ENCODE measurements at places on chromosomes 5 and 9. TPM values are rescaled to one million over a fixed set of nuclear protein-coding genes. Genes with fewer than 3 reads are reported as not detected.

Gene GLDC
- total RNA-seq, result 74.6 TPM

Gene SETX
- 44.3 TPM for total RNA-seq

GRCh38 chr9:92295827-92296258 lies 2.3 kb upstream of the IARS1 start:
- no peak overlapping the region for H3K27ac ChIP-seq
- H3K4me3 ChIP-seq, result no peak overlapping the region

Gene PLCXD3
- total RNA-seq, result not detected

Gene CCL21
- not detected for total RNA-seq

Gene MELK
- total RNA-seq, result 40.1 TPM

Gene GLRA1
- total RNA-seq, result not detected

GRCh38 chr5:138922494-138922893 lies 47.4 kb upstream of the LRRTM2 start:
- H3K4me3 ChIP-seq, result no peak overlapping the region
- H3K27ac ChIP-seq, result no peak overlapping the region
- H3K27me3 ChIP-seq, result no peaks in the 10 kb centered on the region
- DNase-seq, result no peak
- H3K36me3 ChIP-seq, result peaks cover 62% of the 10 kb centered on the region

DNA sequence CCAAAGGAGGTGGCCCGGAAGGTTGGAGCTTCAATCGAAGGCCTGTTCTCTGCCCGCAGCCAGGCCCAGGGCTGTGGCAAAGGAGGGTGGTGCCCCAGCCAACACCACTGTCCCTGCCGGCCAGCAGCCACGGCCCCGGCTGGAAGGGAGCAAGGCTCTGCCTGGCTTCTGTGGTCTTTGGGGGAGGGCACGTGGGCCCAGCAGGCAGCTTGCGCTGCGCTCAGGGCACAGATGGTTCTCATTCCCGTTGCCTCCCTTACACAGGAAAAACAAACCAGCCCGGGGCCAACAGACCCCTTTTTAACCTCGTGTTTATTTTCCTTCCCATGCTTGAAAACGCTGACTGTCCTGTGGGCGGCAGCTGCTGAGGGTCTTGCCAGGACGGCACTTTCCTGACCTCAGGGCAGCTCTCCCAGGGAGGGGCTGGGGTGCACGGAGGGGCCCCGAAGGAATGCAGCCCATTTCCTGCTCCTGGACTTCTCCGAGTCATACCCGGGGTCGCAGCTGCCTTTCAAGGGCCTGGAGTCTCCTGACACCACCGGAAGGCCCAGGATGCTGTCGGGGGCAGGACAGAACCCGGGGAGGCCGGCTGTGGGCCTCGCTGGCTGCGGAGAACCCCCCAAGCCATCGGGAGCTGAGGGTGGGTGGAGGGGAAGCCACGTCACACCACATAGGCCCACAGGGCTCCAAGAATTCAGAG lies 1.1 kb upstream of the GPSM1 start:
- peak; percentile 70 for DNase-seq
- no peaks in the 10 kb centered on the region for H3K27me3 ChIP-seq
- H3K27ac ChIP-seq, result no peak overlapping the region
- H3K4me1 ChIP-seq, result peaks cover 4% of the 10 kb centered on the region
- H3K36me3 ChIP-seq, result no peaks in the 10 kb centered on the region

- no peaks in the 10 kb centered on the region for H3K27me3 ChIP-seq
- DNase-seq, result no peak
- no peak overlapping the region for H3K27ac ChIP-seq
- no peaks in the 10 kb centered on the region for H3K4me1 ChIP-seq
- H3K4me3 ChIP-seq, result no peak overlapping the region
These were observed 216.8 kb downstream of the SEMA5A start for GRCh38 chr5:9329125-9329524.

DNA sequence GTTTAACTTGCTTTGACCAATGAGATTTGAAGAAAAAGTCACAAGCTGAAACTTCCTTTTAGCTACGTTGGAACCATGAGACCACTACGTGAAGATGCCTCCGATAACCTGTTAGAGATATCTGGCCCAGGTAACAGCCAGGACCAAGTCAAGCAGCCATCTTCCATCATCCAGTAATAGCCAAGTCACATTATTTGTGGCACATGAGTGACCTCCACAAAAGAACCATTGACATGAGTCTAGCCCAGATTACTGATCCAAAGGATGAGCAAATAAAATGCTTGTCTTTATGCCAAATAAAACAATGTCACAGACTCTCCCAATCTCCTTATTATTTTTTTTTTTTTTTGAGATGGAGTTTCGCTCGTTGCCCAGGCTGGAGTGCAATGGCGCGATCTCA lies 1.6 kb downstream of the DEPDC1B start:
- H3K4me3 ChIP-seq, result peak overlapping the region; percentile 91

DNA sequence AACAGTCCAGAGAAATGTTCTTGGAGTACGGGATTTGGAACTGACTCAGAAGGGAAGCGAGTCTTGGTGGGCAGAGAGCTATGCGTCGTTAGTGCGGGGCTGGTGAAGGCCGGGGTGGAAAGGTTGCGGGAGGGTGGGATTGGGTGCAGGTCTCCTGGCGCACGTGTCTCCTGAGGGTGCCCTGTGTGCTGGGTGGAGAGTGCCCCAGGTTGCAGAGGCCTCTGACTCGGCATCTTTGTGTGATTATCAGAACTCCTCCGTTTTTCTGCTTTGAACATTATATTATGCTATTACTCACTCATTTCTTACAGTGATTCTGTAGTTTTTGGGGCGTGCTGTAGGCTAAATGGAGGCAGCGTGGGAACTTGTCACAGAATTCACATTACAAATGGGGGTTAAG lies 11.4 kb downstream of the CEP72 start:
- no peaks in the 10 kb centered on the region for H3K27me3 ChIP-seq
- no peak for DNase-seq
- no peaks in the 10 kb centered on the region for H3K4me1 ChIP-seq
- H3K4me3 ChIP-seq, result no peak overlapping the region
- H3K27ac ChIP-seq, result no peak overlapping the region

DNA sequence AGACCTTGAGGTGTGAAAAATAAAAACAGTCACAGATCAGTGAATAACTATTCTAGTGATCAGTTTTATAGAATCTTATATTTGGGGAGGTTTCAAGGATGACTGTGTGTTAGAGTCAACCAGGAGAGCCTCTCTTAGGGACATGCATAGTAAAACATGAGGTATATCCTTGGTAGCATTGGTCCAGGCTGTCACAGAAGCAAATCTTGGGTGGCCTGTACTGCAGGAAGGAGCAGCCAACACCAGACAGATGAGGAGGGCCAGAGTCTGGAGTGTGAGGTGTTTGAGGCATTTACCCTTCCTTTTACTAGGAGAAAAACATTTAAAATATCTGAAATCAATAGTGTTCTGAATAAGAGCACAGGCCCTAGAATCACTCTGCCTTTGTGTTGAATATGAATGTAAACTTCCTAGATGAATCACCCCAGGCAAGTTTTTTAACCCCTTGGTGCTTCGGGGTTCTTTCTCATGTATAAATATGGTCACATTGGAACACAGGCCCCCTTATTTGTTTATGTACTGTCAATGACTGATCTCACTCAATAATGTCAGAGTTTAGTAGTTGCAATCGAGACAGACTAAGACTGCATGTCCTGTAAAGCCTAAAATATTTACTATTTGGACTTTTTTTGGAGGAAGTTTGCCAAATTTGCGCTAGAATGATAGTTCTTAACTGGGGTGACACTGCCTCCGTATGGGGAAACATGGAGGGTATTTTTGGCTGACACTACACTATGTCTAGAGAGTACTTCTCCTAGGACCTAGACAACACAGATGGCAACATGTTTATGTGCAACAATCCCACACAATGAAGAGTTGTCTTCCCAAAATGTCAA lies 416.5 kb upstream of the POU5F2 start:
- H3K27me3 ChIP-seq, result no peaks in the 10 kb centered on the region
- no peaks in the 10 kb centered on the region for H3K4me1 ChIP-seq
- H3K36me3 ChIP-seq, result peaks cover 12% of the 10 kb centered on the region
- no peak overlapping the region for H3K27ac ChIP-seq
- H3K4me3 ChIP-seq, result no peak overlapping the region

Gene PLPP7
- 2.4 TPM for total RNA-seq

DNA sequence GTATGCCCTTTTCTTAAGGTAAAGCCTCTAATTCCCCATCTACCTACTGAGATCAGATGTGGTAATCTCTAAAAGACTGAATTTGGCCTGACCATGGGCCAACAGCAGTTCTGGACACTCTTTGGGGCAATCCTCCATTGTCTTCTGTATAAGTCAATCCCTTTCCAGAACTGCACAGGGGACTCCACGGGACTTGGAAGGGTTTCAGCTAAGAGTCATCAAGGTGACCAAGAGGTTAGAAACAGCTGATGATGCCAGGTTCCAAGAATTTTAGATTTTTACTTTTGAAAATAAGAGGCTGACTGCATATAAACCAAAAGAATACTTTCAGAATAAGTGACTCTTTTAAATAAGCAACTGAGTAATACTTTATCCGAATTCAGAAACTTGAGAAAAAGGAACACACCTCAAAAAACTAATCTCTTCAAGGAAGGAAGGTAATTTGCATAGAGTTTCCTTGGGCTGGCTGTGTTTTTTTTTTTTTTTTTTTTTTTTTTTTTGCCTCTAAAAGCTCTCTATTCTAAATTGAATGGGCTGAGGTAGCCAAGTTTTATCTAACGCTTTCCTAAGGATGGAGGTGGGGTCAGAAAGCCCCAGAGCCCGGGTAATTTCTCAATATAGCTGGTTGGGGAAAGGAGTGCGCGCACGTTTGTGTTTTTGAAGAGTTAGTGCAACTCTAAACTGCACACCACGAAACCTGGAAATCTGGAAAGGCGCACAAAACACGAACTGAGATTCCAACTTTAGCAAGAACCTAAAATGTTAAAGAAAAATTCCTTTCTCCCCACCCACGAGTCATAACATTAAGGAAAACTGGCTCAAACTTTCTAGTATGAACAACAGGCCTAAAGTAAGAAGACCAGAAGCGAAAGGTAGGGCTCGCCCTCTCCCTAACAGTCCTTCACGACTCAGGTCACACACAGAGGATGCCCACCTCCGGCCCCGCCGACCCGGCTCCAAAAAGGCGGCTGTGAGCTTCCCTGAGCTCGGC lies 1.3 kb downstream of the VCP start:
- no peaks in the 10 kb centered on the region for H3K27me3 ChIP-seq
- peaks cover 84% of the 10 kb centered on the region for H3K36me3 ChIP-seq
- no peak for DNase-seq
- H3K4me3 ChIP-seq, result peak overlapping the region; percentile 92

Gene ANKRD18B
- 10.6 TPM for total RNA-seq

Gene GADD45G
- 6.8 TPM for total RNA-seq

GRCh38 chr9:113578882-113579282 lies 115.4 kb downstream of the RGS3 start:
- DNase-seq, result no peak
- H3K36me3 ChIP-seq, result peaks cover 3% of the 10 kb centered on the region
- H3K27me3 ChIP-seq, result no peaks in the 10 kb centered on the region
- no peak overlapping the region for H3K27ac ChIP-seq
- H3K4me3 ChIP-seq, result no peak overlapping the region

- peaks cover 6% of the 10 kb centered on the region for H3K4me1 ChIP-seq
- H3K36me3 ChIP-seq, result peaks cover 36% of the 10 kb centered on the region
- no peak for DNase-seq
- no peaks in the 10 kb centered on the region for H3K27me3 ChIP-seq
- H3K27ac ChIP-seq, result no peak overlapping the region
These were observed 18.4 kb downstream of the ZNF346 start for GRCh38 chr5:177040814-177041420.

DNA sequence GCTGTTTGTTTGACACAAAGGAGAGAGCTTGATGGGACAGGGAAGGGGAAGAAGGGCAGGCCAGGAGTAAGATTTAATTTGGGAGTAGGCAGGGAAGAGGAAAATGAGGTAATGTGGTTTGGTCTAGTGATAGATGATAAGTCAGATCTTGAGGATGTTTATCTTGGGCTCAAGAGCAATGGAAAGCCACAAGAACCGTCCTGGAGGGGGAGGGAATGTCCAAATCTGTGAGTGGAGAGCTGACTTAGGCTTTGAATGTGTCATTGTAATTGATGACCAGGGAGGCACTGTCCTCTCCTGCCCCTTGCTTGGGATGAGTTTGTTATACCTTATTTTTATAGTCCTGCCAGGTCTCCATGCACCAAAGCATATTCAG lies 37.5 kb downstream of the MAMDC2 start:
- no peak for DNase-seq
- no peaks in the 10 kb centered on the region for H3K27me3 ChIP-seq
- H3K4me1 ChIP-seq, result peaks cover 3% of the 10 kb centered on the region
- no peak overlapping the region for H3K27ac ChIP-seq

Gene CRHBP
- not detected for total RNA-seq

DNA sequence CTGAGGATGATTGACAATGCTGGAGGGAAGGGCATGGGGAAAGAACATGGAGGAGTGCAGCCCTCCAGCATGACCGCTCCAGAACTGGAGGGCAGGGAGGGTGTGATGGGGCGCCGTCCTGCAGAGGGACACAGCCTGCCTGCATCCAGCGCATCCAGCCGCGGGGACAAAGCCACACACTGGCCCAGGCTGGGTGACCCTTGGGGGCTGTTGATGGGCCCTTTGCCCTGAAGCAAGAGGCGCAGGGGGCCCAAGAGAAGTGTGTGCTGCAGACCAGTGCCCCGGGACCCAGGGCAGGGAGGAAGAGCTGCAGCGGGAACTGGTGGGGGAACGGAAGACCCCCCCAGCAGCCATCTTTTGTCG lies 169.8 kb upstream of the PPP1R26 start:
- H3K27me3 ChIP-seq, result no peaks in the 10 kb centered on the region
- DNase-seq, result no peak
- peaks cover 23% of the 10 kb centered on the region for H3K36me3 ChIP-seq
- H3K4me3 ChIP-seq, result no peak overlapping the region
- no peaks in the 10 kb centered on the region for H3K4me1 ChIP-seq

GRCh38 chr5:158514986-158515359 lies 584.7 kb downstream of the EBF1 start:
- H3K4me1 ChIP-seq, result no peaks in the 10 kb centered on the region
- H3K36me3 ChIP-seq, result no peaks in the 10 kb centered on the region
- no peak overlapping the region for H3K4me3 ChIP-seq

DNA sequence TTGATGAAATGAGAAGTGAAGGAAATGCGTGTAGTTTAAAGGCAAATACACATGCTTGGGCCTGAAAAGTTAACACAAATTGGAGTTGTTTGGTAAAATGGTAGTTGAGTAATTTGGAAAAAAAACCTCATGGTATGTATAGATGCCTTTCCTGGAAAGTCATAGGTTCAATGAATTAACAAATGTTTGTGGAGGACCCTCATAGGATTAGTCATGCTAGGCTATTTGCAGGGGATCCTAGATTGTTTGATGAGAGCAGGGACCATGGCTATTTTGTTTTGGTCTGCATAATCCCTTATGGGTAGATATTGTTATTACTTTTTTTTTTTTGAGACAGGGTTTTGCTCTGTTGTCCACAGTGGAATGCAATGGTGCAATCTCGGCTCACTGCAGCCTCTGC lies 93.5 kb upstream of the NR3C1 start:
- DNase-seq, result no peak
- no peaks in the 10 kb centered on the region for H3K4me1 ChIP-seq
- no peaks in the 10 kb centered on the region for H3K36me3 ChIP-seq

- no peak for DNase-seq
- no peak overlapping the region for H3K27ac ChIP-seq
- H3K36me3 ChIP-seq, result no peaks in the 10 kb centered on the region
- H3K4me1 ChIP-seq, result no peaks in the 10 kb centered on the region
- no peak overlapping the region for H3K4me3 ChIP-seq
- H3K27me3 ChIP-seq, result no peaks in the 10 kb centered on the region
These were observed 14.0 kb upstream of the SLC6A19 start for GRCh38 chr5:1187234-1187949.

Gene LECT2
- not detected for total RNA-seq
